ENCODE measurements at places on chromosomes 13 and 19.

- DNase-seq, result no peak
These were observed 16.9 kb downstream of the SLC25A30 start for GRCh38 chr13:45401314-45401713.

DNA sequence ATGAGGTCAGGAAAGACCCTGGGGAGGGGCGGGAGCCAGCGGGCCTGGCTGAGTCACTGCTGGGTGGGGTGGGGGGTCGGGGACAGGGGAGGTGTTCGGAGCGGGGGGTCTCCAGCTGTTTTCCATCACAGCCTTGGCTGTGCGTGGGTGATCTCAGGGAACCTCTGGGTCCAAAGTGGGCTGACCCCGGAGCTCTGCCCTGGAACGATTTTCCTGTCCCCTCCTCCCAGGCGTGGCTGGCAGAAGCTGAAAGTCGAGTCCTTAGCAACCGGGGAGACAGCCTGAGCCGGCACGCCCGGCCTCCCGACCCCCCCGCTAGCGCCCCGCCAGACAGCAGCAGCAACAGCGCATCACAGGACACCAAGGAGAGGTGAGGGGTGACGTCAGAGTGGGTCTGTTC is 10.6 kb downstream of the TRIP10 start:
- DNase-seq, result no peak

DNA sequence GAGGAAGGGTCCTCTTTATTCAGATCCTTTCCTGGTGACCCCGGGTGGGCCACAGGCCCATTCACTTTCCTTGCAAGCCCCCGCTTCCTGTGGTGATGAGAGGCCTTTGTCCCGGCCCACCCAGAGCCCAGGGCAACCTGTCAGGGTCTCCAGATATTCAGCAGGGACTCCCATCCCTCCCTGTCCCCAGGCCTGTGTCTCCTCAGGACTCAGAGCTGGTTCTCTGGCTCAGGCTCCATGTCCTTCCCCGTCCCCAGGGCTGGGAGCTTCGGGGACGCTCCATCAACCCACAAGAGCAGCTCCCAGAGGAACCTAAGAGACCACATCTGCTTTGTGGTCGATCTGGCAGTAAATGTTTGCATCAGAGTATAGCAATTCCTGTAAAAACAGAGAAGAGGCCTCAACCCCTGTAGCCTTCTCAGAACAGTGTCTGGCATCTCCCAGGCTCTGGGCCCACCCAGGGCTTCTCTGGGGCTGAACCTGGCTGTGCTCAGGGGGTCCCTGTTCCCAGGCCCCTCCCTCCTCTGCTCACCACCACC is 7.8 kb downstream of the CEACAM4 start:
- DNase-seq, result peak; percentile 93

- DNase-seq, result no peak
These were observed 165.0 kb downstream of the USP12 start for GRCh38 chr13:27006519-27007161.

DNA sequence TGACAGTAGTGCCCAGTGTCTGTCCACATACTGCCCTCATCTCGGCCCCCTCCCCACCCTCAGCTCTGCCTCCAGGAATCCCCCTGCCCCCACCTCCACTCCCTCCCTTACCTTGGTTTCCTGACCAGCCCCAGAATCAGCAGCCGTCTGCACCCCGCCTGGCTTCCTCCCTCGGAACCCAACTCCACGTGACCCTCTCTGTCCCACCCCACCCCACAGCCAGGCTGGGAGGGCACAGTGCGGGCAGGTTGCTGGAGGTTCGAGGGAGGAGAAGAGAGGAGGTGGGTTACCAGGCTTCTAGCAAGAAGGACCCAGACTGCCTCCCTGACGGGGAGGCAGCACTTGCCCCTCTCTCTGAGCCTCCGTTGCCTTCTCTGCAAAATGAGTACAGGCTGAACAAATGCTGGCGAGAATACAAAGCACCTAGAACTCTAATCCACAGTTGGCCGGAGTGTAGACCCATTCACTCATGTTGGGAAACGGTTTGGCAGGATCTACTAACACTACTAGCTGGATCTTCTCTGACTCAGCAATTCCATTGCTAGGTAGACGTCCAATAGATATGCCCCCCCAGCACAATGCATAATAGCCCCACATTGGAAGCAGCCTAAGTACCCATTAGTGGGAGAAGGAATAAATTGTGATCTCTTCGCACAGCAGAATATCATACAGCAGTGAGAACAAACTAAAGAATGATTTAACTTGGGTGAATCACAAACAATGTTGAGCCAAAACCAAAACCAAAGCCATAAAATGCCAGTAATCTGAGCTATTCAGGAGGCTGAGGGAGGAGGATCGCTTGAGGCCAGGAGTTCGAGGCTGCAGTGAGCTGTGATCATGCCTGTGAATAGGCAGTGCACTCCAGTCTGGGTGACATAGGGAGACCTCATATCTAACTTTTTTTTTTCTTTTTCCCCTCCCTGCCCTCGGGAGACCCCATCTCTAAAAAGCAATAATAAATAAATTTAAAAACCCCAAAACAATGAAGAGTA is at the start of gene RASAL3:
Gene RASAL3 (minus strand): TSS at position 151 of the 992 bp plus-strand sequence. CDS start 186 bp downstream, outside the sequence.
- DNase-seq, result peak; percentile 27

GRCh38 chr13:65638572-65639168 is 1591.5 kb downstream of the PCDH9 start:
- peak; percentile 16 for DNase-seq

DNA sequence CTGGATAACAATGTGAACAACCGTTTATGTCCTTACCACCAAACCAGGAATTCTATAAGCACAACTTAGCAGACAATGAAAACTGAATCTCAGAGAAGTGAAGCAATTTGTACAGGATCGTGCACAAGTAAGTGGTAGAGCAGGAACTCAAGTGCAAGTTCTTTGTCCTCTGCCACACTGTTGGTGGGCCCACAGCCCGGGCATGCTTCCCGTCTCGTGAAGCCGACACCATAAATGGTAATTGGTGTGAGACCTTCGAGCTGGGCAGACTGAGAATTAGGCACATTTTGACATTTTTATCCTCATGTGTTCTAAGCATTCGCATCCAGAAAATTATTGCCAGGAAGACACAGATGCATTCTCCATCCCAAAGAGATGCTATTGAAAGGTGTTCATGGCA is 27.9 kb upstream of the FLT1 start:
- no peak for DNase-seq

DNA sequence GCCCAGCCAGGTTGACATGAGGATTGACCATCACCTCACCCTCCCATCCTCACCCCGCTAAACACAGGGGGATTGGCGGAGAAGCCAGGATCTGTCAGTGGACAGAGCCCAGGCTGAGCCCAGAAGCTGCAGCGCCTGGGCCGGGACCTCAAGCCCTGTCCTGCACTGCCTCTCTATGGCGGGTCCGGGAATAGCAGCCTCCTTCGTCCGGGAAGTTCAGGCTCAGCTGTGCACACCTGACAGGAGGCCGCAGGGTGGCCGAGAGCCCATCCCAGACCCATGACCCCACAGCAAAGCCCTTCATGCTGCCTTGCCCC is 67.8 kb downstream of the SPACA7 start:
- peak; percentile 21 for DNase-seq

DNA sequence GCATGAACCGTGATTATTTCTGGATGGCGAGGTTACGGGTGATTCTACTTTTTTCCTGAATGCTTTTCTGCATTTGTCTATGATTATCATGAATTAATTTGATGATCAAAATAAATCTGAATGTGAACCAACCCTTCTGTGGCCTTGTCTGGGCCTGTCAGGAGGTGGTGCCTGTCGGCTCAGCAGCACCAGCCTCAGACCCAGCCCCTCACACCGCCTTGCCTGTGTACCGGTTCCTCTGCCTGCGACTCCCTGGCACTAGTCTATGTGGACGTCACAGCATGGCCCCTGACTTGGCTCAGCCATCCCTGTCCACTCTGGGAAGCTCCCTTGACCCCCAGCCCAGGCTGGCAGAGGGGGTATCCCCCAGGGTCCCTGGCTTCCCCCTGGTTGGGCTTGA is 15.5 kb upstream of the RABAC1 start:
- DNase-seq, result no peak

GRCh38 chr19:51710163-51710562 is 13.6 kb downstream of the HAS1 start:
- DNase-seq, result no peak

DNA sequence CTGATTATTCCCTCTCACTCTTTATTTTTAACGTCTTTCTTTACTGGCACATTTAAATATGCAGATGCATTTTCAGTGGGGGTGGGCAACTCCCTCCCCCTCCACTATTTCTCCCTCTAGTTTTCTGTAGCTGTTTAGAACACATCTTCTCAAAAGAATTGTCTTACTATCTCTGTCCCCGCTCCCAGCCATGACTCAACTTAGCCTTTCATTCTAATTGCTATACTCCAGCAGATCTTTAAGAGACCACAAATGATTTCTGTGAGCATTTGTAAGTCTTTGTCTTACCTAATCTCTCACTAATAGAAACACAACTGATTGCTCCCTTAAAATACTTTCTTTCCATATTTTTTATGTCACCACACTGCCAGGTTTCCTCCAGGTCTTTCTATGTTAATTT is 350.9 kb downstream of the SPRY2 start:
- no peak for DNase-seq

DNA sequence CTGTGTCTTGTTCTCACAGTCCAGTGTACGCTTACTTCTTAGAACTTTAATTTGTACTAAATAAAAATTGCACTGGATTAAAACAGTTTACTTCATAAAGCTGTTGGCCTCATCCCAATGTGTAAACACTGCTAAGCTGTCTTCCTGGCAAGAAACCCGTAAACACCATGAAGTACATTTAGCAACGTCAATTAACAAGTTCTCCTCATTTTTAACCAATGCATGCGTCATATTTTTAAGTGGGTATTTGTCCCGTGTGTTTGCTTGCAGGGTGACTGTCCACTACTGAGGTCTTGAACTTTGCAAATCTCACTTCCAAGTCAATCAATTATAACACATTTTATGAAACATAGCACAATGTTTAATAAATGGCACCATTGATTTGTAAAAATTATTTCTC is 28.2 kb downstream of the LAIR2 start:
- DNase-seq, result no peak

GRCh38 chr13:52447815-52448552 is 2.5 kb downstream of the VPS36 start:
- DNase-seq, result no peak

GRCh38 chr19:50214699-50215543 is 11.5 kb downstream of the MYH14 start:
- DNase-seq, result no peak

DNA sequence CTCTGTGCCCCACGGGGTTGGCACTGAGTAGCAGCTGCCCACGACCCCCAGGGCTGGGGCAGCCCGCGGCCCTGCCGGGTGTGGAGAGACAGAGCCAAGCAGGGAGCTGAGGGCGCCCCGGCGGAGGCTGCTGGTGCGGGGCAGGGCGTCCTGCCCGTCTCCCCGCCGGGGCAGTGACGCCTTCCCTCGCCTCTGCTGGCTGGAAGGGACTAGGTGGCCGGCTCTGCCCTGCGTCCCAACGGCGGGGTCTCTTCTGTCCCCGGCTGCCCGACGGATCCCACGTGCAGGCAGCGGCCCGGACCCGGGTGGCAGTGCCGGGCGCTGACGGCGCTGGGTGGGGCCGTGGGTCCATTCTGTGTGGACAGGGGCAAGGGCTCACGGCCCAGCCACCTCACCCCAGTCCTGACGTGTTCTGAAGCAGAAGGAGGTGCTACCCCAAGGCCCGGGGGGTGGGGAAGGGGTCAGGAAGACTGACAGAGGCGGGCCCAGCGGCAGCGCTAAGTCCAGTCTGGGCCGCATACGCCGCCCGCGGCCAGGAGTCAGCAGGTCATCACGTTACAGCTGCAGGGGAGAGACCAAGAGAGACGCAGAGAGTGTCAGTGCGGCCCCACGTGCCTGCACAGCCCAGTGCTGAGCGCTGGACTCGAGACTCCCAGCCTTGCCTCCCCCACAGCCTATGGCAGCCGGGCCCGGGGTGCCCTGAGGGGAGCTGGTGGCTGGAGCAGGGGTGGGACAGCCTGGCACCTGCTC is 15.1 kb upstream of the PLPP2 start:
- no peak for DNase-seq

GRCh38 chr19:2488942-2489731 is 13.2 kb downstream of the GADD45B start:
- DNase-seq, result no peak

GRCh38 chr13:113929628-113930615 is 44.0 kb downstream of the C13orf46 start:
- no peak for DNase-seq

- DNase-seq, result no peak
These were observed 9.9 kb downstream of the APOC1 start for GRCh38 chr19:44924243-44924725.

DNA sequence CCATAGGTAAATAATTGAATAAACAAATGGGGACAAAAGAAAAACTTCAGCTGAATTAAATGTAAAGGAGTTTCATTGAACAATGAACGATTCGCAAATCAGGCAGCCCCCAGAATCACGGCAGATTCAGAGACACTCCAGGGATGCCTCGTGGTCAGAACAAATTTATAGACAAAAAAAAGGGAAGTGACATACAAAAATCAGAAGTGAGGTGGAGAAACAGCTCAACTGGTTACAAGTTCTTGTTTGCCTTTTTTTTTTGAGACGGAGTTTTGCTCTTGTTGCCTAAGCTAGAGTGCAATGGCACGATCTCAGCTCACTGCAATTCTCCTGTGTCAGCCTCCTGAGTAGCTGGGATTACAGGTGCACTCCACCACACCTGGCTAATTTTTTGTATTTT is 5.7 kb downstream of the ZNF566 start:
- DNase-seq, result peak; percentile 82

DNA sequence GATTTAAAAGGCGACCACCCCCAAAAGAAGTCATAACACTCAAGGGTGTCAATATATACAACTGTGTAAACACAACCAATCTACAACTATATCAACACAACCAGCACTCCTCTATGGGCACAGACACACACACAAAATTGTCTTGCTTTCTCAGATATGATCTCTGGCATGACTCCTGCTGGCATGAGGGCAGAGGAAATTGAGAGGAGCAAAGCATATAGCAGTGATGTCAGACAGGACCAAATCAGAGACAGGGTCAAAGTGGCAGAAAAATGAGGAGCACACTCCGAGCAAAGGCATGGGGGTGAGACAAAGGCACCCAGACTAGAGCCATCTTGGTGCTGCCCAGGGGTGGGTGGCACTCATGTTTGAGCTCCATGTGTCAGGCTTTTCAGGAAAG is 9.6 kb downstream of the IRGQ start:
- DNase-seq, result no peak

DNA sequence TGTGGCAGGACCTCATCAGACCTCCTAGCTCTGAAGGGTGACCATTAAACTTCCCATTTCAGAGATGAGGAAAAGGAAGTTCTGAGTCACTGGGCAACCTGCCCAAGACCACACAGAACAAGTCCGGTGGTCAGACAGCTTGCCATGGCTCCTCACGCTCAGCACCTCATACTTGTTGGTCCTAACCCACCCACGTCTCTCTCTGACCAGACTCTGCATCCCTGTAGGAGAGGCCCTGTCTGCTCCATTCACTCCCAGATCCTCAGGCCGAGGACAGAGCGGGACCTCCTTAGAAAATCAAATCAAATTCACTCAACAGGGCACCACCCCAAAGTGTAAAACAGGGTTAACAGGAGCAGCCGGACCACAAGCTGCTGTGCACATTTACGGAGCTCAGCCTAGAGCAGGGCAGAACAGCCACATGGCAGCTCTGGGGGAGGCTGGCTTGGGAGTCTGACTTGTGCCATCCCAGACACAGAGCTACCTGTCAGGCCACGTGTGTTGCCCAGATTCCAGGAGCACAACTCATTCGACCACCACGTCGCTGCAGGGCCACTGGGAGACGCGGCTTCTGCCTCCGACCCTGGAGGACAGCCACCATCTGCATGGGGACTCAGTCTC is 1.7 kb downstream of the MIER2 start:
- DNase-seq, result peak; percentile 94
